ENCODE measurements at places on chromosomes 12 and 14. TPM values are rescaled to one million over a fixed set of nuclear protein-coding genes. Genes with fewer than 3 reads are reported as not detected.
A peak's percentile ranks its signal among the peaks of the same experiment; 100 is the strongest.

DNA sequence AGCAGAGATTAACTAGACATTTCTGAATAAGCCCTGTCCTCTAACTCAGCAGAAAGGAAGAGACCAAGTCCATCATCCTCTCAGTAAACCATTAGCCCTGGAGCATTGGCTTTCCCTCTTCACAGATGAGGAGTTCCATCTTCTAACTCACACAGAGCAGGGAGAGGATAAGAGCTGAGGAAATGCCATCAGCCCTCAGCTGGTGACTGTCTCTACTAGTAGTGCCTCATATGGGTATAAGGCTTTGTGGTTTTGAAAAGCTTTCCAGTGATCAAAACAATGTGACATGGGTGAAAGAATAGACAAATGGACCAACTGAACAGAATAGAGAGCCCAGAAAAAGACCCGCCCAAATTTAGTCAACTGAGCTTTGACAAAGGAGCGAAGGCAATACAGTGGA is 197.2 kb upstream of the NUDT4 start:
- no peak overlapping the region for H3K27ac ChIP-seq
- no peak overlapping the region for H3K4me3 ChIP-seq
- H3K36me3 ChIP-seq = no peaks in the 10 kb centered on the region
- peaks cover 59% of the 10 kb centered on the region for H3K4me1 ChIP-seq
- H3K27me3 ChIP-seq = no peaks in the 10 kb centered on the region
- no peak for DNase-seq

- no peaks in the 10 kb centered on the region for H3K27me3 ChIP-seq
- H3K27ac ChIP-seq = no peak overlapping the region
- DNase-seq = no peak
- no peak overlapping the region for H3K4me3 ChIP-seq
Measured at GRCh38 chr12:23253191-23253590, 628.2 kb downstream of the ETNK1 start.

DNA sequence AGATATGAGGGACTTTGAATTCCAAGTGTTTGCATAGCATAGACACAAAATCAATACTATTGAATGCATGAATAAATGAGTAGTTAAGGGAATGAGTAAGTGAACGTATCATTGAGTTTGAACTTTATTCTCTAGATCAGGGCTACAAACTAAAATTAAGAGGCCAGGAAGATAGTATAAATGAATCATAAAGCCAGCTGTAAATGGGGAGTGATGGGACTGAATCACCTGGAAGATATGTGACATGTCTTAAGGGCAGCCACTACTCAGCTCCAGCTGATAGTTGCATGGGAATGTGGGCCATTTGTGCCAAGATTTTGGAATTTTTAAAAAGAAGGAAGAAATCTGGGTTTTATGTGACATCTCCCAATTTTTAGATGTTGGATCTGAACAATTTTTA is 229.9 kb downstream of the AKAP6 start:
- no peak overlapping the region for H3K4me3 ChIP-seq
- H3K27me3 ChIP-seq = no peaks in the 10 kb centered on the region
- DNase-seq = no peak

- H3K36me3 ChIP-seq = no peaks in the 10 kb centered on the region
- H3K4me3 ChIP-seq = no peak overlapping the region
- H3K4me1 ChIP-seq = no peaks in the 10 kb centered on the region
- no peaks in the 10 kb centered on the region for H3K27me3 ChIP-seq
Measured at GRCh38 chr14:38125481-38126037, 82.1 kb upstream of the SSTR1 start.

- H3K36me3 ChIP-seq = peaks cover 6% of the 10 kb centered on the region
- no peak overlapping the region for H3K27ac ChIP-seq
- no peak for DNase-seq
- no peaks in the 10 kb centered on the region for H3K27me3 ChIP-seq
Measured at GRCh38 chr12:22481547-22482104, 62.7 kb downstream of the C2CD5 start.

DNA sequence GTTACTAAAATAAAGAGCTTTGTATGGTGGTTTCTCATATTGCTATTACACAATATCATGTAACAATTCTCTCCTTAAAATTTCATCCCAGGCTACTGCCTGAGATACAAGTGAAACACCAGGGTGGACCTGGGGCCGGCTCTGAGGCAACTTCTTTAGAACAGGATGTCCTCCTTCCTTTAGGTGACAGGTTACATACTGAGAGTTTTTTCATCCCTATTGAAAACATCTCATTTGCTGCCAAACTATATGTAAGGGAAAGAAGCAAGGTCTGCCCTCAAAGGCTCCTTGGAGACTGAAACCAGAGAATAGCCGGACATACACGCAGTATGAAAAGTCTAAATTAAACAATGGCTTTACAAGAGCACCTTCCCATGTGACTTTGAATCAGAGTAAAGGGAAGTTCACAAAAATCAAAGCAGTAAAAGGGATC is 139.9 kb downstream of the DUSP6 start:
- DNase-seq = no peak
- peaks cover 8% of the 10 kb centered on the region for H3K4me1 ChIP-seq
- H3K36me3 ChIP-seq = no peaks in the 10 kb centered on the region
- no peak overlapping the region for H3K4me3 ChIP-seq
- H3K27me3 ChIP-seq = no peaks in the 10 kb centered on the region
- H3K27ac ChIP-seq = no peak overlapping the region

DNA sequence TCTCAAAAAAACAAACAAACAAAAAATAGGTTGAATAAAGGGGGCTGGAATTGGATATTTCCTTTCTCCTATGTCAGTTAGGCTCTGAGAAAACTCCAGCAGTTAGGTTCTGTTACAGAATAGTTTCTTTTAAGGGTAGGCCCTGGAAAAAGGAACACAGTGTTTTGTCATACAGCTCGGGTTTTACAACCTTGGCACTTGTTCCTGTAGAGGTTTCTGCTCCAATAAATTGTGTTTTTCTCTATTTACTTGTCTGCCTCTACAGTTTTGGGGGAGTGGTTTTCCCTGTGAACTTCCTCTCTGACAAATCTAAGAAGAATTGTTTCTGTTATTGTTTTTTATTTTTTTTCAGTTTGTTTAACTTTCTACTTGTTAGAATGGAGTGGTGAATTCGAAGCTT is 167.6 kb downstream of the ACSS3 start:
- H3K36me3 ChIP-seq = no peaks in the 10 kb centered on the region
- H3K27ac ChIP-seq = peak overlapping the region; percentile 5
- H3K4me1 ChIP-seq = no peaks in the 10 kb centered on the region
- no peaks in the 10 kb centered on the region for H3K27me3 ChIP-seq

- H3K4me1 ChIP-seq = peaks cover 52% of the 10 kb centered on the region
- no peaks in the 10 kb centered on the region for H3K36me3 ChIP-seq
- H3K27ac ChIP-seq = no peak overlapping the region
- H3K27me3 ChIP-seq = no peaks in the 10 kb centered on the region
- DNase-seq = no peak
Measured at GRCh38 chr14:54603362-54603761, 36.4 kb downstream of the SAMD4A start.

Gene PTPRB
- 39.0 TPM for total RNA-seq

Gene LRP1-AS
- not detected for total RNA-seq

Gene NINJ2
- 2.4 TPM for total RNA-seq

Gene DLK1
- not detected for total RNA-seq
